Aorta (tissue), 5 donors: ENCODE measurements at places on chromosomes 11 and 22.

DNA sequence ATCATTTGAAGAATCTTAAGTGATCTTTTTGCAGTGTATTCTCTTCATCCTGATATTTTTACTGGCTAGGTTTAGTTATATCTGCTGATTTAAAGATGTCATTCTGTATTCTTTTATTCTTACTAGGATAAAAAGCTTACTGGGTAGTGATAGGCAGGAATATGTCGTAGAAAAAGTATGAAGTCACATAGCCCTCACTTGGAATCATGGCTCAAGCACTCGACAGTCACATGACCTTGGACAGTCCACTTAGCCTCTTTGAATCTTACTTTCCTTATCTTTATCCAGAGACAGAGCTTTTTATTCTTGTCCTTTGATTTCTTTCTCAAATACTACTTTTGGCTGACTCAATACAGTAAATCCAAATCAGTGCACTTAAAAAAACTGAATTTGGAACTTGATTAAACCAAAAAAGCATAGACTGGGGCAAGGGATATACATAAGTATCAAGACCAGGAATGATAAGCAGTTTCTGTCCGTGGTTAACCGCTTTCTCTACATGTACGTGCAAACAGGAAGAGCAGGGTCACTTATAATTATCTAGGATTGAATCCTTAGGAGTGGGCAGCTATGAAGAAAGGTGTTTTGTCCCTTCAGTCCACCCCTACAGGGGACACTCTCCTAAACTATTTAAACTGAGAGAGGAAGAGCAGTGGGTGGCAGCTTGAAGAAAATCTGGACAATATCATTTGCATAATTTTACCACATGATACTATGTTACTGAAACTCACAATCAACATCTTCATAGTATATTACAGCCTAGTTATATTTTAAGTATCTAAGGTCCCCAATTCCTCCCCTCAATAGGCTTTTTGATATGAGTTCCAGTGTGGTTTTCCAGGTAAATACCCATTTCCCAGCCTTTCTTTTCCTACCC is 8.0 kb downstream of the MMP7 start:
- DNase-seq = no peak

- no peak for DNase-seq
Observed at GRCh38 chr22:26581026-26581425, 8.9 kb downstream of the TPST2 start.

- no peak for DNase-seq
Observed at GRCh38 chr22:24440270-24440717, 12.9 kb downstream of the ADORA2A start.

- DNase-seq = no peak
Observed at GRCh38 chr11:31986201-31986889, 104.5 kb upstream of the RCN1 start.

- no peak for DNase-seq
Observed at GRCh38 chr22:46509416-46510089, 27.9 kb downstream of the CELSR1 start.

GRCh38 chr22:25081409-25081824 is 118.2 kb upstream of the CRYBB3 start:
- DNase-seq = no peak

DNA sequence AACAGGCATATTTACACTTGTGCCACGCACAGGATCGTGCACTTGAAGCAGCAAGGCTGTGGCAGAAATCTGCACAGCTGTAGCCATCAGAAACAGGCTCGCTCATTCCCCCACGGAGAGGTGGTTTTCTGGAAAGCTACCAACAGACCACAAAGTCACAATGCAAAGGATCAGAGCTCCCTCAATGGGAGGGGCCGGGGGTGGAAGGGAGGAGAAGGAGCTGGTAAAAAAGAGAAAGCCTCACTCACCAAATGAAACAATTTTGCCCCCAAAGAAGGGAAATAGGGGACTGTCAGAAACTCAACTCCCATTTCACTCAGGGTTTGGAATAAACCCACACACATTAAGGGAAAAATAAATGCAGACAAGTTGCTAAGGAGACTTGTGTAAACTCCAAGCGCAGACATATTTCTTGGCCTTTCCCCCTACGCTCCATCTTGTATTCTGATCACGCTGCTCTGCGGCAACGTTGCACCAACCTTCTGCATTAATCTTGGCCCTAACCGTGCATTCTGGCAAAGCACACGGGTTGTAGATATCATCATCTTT is 43.2 kb upstream of the BLID start:
- DNase-seq = no peak
